ENCODE measurements at places on chromosomes 4 and X. TPM values are rescaled to one million over a fixed set of nuclear protein-coding genes. Genes with fewer than 3 reads are reported as not detected.

- peaks cover 15% of the 10 kb centered on the region for H3K27me3 ChIP-seq
- no peak overlapping the region for H3K27ac ChIP-seq
- H3K4me1 ChIP-seq, result peaks cover 18% of the 10 kb centered on the region
- no peaks in the 10 kb centered on the region for H3K36me3 ChIP-seq
These were observed 14.9 kb upstream of the LOC101059915 start for GRCh38 chrX:71652405-71652804.

- peak; percentile 68 for DNase-seq
- H3K4me1 ChIP-seq, result peaks cover 13% of the 10 kb centered on the region
- H3K27me3 ChIP-seq, result peaks cover 35% of the 10 kb centered on the region
- H3K27ac ChIP-seq, result peak overlapping the region; percentile 71
- H3K36me3 ChIP-seq, result no peaks in the 10 kb centered on the region
- peak overlapping the region; percentile 87 for H3K4me3 ChIP-seq
These were observed 772 bp upstream of the WNK3 start for GRCh38 chrX:54358424-54359211.

- DNase-seq, result peak; percentile 62
- H3K27ac ChIP-seq, result peak overlapping the region; percentile 9
- no peaks in the 10 kb centered on the region for H3K36me3 ChIP-seq
- H3K4me3 ChIP-seq, result peak overlapping the region; percentile 22
- H3K4me1 ChIP-seq, result peaks cover 39% of the 10 kb centered on the region
- no peaks in the 10 kb centered on the region for H3K27me3 ChIP-seq
These were observed 89.3 kb downstream of the DDIT4L start for GRCh38 chr4:100100985-100101384.

DNA sequence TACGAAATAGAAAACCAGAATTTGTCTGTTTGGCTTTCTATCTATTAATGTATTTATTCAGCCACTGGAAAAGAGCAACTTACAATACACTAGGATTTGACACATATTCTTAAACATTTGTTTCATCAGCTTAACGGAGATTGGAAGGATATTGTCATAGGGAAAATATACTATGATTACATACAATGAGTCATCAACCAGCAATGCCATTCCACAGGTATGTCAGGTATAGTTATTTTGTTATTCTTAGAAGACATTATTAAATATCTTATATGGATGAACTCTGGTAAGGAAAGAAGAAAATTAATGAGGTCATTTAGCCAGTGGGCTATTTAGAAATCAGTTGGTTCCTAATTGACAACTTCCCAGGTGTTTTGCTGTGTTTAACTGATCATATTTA, 926.6 kb downstream of the STIM2 start:
- no peak overlapping the region for H3K4me3 ChIP-seq
- H3K27me3 ChIP-seq, result no peaks in the 10 kb centered on the region

DNA sequence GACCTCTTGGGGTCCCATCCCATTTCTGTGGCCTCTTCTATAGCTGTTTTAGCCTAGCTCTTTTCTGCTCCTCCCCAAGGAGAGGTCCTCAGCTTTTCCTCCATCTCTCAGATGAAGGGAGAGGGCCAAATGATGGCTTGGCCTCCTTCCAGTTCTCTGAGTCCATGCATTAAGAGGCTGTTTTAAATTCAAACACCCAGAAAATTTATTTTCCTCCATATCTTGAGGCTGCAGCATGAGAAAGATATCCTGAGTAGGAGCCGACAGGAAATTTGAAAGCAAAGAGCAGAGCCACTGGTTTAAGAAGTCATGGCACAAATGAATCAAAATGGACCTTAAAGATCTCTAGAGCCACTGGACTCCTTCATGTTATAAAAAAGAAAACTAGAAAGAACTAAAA, 558.8 kb downstream of the MID1IP1 start:
- peaks cover 7% of the 10 kb centered on the region for H3K4me1 ChIP-seq
- DNase-seq, result no peak
- no peak overlapping the region for H3K4me3 ChIP-seq

DNA sequence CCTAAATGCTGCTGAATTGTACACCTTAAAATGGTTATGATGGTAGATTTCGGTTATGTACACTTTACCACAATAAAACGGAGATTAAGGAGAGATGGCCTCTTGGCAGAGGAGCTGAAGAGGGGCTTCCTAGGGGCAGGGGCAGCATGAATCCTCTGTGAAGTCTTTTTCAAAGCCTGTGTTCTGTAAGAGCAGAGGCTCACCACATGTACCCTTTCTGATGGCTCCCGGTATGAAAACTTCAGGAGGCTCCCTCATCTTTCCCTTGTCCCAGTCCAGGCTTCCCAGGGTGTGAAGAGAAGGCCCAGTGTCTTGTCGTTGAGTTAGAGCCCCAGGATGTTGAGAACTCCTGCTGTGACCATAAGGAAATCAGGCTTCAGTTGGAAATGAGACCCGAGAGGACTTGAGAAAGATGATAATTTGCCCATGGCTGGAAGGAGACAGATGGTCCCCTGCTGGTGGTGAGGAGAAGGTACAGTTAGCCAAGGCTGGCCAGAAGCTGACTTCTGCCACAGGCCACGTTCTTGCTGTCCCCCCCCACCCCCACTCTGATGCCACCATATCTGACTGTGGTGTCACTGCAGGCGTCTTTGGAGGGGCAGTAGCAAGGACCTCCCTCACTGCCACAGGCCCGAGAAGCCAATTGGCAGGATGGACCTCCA, 31.8 kb upstream of the MTM1 start:
- no peak overlapping the region for H3K4me3 ChIP-seq
- no peaks in the 10 kb centered on the region for H3K36me3 ChIP-seq
- H3K4me1 ChIP-seq, result no peaks in the 10 kb centered on the region
- no peak for DNase-seq

OCRL gene
- total RNA-seq, result 3.8 TPM

RFC1 gene
- total RNA-seq, result 83.0 TPM

DIPK2B gene
- not detected for total RNA-seq

VCX gene
- total RNA-seq, result not detected

P2RY10 gene
- total RNA-seq, result 34.1 TPM

Data from activated CD4-positive, alpha-beta T cell treated with anti-CD3 and anti-CD28 coated beads, Interleukin-2, amount 10 ng/mL, durations not matched to agents 24 days and 14 days (primary cell).